Activated CD4-positive, alpha-beta T cell treated with anti-CD3 and anti-CD28 coated beads, Interleukin-2, amount 10 ng/mL, durations not matched to agents 7 days and 5 days (primary cell): ENCODE measurements at places on chromosomes 11 and 22. TPM values are rescaled to one million over a fixed set of nuclear protein-coding genes. Genes with fewer than 3 reads are reported as not detected.

SERPING1 gene
- 0.23 TPM for total RNA-seq

NTM gene
- total RNA-seq: not detected

C11orf86 gene
- total RNA-seq: not detected

BMAL1 gene
- 32.0 TPM for total RNA-seq

OR51M1 gene
- not detected for total RNA-seq

OAF gene
- total RNA-seq: 3.4 TPM

C11orf52 gene
- not detected for total RNA-seq
